HFF-Myc (cell line): ENCODE measurements at places on chromosomes 12 and 14.
A peak's percentile ranks its signal among the peaks of the same experiment; 100 is the strongest.

DNA sequence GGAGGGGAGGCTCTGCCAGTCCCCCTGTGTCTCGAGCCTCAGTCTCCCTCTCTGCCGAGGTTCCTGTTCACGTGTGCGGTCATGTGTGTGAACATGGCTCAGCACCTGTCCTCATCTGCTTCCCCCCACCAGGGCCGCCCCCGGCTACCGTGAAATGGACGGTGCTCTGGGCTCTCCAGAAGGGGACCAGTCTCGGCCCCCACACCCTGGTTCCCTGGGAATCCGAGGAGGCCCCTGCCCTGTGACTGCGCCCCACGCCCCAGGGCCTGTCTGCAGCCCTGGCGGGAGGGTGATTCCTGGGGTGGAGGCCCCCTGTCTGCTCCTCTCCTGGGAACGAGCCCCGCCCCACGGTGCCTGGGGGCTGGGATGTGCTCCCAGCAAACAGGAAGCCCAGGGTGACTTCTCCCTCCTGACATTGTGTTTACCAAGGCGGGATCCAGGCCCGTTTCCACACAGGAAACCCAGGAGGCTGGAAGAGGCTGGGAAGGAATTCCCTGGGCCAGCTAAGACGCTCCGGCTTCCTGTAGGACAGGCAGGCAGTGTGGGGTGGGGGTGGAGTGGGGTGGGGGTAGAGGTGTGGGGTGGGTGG is 46.6 kb downstream of the KIF26A start:
- DNase-seq: no peak

- DNase-seq: no peak
These were observed 101.6 kb downstream of the DAD1 start for GRCh38 chr14:22487401-22487800.

GRCh38 chr12:68381476-68382219 is 49.5 kb upstream of the MDM1 start:
- DNase-seq: no peak

GRCh38 chr12:20507711-20508110 is 139.4 kb downstream of the PDE3A start:
- no peak for DNase-seq

GRCh38 chr12:94046626-94047410 is 101.6 kb upstream of the PLXNC1 start:
- DNase-seq: no peak

DNA sequence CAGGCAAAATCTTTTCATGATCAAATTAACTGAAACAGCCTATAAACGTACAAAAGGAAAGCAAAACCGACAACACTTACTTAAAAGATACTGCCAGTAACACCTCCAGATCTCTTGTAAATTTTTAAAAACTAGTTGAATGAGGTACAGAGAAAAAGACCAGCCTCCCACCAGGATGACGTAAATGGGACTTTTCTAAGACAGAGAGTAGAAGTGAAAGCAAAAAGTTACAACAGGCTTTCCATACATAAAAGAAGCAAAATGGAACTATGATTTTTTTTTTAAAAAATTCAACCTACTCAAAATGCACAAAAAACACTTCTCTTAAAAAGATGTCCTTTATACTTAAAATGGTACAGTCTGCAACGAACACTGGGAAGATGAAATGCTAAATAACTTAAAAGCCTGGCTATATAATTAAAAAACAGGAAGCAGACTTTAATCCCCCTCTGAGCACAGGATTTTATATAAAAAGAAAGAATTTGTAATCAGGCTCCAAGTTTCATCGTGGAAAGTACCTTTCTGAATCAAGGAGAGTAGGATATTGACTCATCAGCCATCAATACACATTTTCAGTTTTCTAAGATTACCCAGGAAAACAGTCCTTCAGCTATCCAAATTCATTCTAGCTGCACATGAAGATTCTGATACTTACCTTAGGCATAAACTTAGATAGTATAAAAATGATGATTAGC is 14.2 kb upstream of the MYO1A start:
- DNase-seq: no peak

- no peak for DNase-seq
These were observed 83.8 kb downstream of the CCER1 start for GRCh38 chr12:90870971-90871725.

- DNase-seq: no peak
These were observed 16.1 kb downstream of the PAWR start for GRCh38 chr12:79674629-79675028.

- no peak for DNase-seq
These were observed 121.0 kb upstream of the FUT8 start for GRCh38 chr14:65291531-65291930.

DNA sequence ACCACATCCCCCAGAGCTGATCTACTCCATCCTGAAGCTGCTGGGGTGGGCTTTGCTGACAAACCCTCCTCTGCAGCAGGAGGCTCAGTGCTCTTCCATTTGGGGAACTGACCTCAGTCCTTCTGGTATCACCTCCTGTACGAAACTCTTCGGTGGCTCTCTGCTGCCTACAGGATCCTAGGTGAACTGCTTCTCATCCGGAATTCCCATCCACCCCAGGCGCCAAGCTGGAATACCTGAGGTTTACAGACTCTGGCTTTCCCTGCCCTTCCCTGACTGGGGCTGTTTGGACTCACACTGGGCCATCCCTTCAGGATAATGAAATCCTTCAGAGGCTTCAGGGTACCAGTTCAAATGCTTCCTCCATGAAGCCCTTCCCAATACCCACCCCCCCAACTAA is 26.2 kb downstream of the GCN1 start:
- no peak for DNase-seq

GRCh38 chr12:103268831-103269514 is 226.8 kb downstream of the C12orf42 start:
- no peak for DNase-seq

GRCh38 chr12:90167518-90168208 is 459.0 kb upstream of the ATP2B1 start:
- no peak for DNase-seq

DNA sequence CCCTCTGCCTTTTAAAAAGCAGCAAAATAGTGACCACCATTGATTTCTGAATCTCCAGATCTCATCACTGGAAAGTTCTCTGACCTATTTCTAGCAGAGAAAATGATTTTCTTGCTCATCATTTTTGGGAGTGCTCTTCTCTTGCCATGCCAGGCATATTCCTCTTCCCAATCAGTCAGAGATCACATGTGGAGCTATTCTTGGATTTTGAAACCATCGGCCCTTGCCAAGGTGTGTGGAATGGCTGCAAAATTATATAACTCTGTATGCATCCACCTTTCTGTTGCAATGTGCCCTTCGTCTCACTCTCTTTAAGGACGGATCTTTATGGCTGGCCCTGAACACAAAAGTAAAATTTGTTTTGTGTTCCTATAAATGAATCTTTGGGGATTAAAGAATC is 25.5 kb upstream of the LDHB start:
- DNase-seq: no peak

- DNase-seq: no peak
These were observed 707.7 kb upstream of the NOVA1 start for GRCh38 chr14:27305441-27305945.

- no peak for DNase-seq
These were observed 1.3 kb downstream of the PLEKHG3 start for GRCh38 chr14:64705381-64706118.

- DNase-seq: no peak
These were observed 278.8 kb downstream of the ZFP36L1 start for GRCh38 chr14:68513838-68514607.

DNA sequence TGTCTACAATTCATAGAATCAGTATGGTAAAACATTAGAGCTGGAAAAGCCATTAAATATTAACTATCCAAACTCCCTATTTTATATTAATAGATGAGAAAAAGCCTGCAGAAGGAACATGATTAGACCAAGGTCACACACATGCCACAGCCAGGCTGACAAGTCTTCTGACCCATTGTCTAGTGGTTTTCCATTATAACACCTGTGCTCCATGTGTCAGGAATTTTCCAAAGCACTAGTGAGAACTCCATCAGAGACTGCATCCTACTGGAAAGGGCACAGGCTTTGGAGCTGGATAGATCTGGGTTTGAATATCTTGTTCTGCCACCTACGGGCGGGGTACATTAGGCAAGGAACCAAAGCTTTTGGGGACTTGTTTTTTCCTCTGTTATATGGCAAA is 325.5 kb downstream of the RAD51B start:
- DNase-seq: peak; percentile 92

DNA sequence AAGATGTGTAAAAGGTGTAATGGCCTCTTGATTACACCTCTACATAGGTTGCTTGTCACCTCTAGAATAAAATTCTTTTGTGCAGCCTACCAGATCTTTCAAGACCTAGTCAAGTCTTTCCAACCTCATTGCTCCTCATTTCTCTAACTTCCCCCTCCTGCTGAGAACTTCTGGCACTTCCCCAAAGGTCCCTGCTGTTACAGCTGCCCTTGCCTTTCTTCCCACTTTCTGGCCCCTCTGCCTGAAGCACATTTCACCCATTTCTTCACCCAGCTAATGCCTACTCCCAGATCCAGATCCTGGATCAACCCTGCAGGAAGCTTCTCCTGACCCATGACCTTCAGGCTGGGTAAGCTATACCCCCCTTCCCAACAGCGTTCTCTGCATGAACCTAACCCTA is 1.5 kb downstream of the TSHR start:
- DNase-seq: no peak

GRCh38 chr12:105355752-105356151 is 25.3 kb downstream of the C12orf75 start:
- no peak for DNase-seq

- no peak for DNase-seq
These were observed 165.5 kb downstream of the SLC5A8 start for GRCh38 chr12:101044512-101045059.

DNA sequence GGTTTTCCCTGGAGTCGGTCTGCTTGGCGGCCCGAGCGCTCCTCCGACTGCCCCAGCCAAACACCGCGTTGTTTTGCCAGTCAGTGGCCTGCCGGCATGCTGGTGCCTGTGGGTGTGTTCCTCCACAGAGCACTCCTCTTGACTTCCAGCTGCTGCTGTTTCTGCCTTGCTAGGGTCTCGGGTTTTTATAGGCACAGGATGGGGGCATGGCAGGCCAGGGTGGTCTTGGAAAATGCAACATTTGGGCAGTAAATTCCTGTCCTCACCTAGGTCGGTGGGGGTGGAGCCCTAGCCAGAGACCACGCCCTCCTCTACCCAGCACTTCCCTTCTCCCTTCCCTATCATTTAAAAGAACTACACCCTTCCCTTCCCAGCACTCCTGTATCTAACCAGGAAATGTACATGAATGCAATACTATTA is 34.7 kb upstream of the VASH1 start:
- no peak for DNase-seq

- no peak for DNase-seq
These were observed 13.4 kb downstream of the KRT80 start for GRCh38 chr12:52178443-52178842.

- no peak for DNase-seq
These were observed 12.8 kb downstream of the LEMD3 start for GRCh38 chr12:65182012-65182739.

- no peak for DNase-seq
These were observed 121.4 kb upstream of the PCED1B start for GRCh38 chr12:46958053-46958452.

DNA sequence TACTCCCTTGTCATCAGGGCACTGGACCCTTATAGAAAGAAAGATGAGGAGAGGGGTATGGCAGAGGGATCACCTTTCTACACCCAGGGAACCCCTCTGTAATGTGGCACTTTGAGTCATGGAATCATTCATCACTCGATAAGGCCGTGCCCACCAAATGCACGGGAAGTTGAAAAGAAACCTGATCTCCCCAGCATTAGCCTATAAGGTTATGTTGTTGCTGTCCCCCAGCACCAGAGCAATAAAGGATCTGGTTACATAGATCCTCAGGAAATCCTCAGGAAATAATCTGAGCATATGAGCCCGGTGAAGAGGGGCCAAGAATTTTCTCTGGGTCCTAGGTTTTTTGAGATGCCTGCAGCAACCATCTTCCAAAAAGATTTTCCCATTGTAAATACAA is 148.8 kb upstream of the CRY1 start:
- no peak for DNase-seq

DNA sequence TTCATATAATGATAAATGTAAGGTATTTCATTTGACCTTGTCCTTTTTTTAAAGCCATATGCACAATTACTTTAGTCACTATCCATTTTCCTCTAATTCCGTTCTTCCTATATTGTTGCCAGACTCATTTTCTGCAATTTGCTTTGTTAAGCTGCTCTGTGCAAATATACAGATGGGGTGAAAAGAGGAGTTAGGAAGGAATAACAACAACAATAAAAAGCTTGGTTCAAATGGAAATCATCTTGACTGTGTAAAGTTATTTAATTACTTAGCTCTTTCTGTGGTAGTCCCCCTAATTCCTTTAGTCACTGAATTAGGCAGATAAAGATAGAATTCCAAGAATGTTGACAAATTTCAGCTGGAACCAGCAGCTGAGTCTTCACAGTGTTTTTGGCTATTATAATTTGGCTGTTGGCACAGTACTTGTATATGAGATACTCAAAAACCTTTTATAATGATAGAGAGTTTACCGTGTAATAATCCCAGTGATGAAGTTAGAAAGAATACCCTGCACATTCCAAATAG is 838.0 kb downstream of the RPS29 start:
- no peak for DNase-seq

GRCh38 chr14:91237219-91237618 is 7.3 kb downstream of the GPR68 start:
- DNase-seq: no peak

DNA sequence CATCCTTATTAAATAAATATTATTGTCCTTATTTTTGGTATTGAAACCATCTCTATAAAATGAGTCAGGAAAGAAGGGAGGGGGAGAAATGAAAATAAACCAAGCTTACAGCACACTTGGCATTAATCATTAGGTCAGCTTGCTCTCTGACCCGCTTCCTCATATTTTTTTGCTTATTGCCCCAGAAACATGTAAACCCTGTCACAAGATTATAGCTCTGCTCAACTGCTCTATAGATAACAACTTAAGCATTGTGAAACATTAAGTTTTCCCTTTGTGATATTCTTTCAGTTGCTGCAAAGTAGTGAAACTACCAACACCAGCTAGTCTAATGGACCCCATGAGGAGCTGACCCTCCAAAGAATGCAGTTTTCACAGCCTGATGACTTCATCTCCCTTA is 819.5 kb downstream of the SLC16A7 start:
- DNase-seq: no peak

GRCh38 chr12:129179941-129180553 is 326.8 kb downstream of the GLT1D1 start:
- no peak for DNase-seq

DNA sequence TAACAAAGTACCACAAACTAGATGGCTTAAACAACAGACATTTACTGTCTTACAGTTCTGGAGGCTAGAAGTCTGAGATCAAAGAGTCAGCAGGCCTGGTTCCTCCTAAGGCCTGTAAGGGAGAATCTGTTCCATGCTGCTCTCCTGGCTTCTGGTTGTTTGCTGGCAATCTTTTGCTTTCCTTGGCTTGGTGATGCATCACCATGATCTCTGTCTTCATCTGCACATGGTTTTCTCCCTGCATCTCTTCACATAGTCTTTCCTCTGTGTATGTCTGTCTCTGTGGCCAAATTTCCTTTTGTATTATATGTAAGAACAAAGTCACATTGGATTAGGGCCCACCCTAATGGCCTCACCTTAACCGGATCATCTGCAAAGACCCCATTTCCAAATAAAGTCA is 168.5 kb downstream of the CAPZA3 start:
- DNase-seq: no peak

DNA sequence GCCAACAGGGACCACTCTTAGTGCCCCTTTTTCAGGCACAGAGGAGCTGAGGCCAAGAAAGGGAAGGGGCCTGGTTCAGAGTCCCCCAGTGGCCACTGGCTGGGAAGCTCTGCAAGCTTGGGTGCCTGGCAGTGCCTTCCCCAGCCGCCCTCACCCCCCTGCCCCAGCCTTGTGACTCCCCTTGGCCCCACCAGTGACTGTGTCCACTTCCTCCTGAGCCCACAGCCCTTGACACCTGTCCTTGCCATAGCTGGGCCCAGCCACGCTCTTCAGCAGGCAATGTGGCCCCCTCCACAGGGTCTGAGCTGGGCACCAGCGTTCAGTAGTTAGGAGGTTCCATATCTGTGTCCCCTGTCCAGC is 19.0 kb upstream of the C14orf180 start:
- no peak for DNase-seq
